ENCODE measurements at places on chromosomes 6 and 20.

DNA sequence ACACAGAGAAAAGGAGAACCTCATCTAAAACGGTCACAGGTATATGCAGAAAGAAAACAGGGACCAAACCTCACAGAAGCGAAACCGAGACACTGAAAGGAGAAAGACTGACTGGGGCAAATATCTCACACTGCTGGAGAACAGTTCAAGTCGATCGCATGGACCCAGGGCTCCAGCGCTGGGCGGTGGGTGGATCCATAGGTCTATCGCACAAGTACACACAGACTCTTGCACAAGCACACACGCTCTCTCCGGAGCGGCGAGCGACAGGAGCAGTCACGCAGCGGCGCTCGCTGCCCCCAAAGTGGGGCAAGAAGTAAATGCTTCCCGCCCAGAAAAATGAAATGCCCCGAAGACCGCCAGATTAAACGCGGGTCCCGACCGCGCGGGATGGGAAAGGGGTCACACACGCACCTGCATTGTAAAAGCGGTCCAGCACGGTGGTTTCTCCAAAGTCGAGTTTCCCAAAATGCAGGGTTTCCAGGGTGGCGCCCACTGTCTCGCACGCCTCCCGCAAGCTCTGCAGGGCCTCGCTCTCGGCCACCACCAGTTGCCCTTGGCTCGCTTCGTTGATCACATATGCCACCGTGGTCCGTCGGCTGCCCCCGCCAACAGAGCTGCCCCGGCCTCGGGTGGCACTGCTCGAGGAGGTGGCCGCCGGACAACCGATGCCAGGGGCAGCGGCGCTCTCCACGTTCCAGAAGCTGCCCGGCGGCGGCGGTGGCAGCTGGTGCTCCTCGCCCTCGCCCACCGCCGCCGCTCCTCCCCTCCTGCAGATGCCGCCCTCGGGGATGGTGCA, 782 bp downstream of the MAP3K5 start:
- peak; percentile 86 for DNase-seq

GRCh38 chr20:7773511-7773910, 166.7 kb downstream of the HAO1 start:
- no peak for DNase-seq

- no peak for DNase-seq
These were observed 8.8 kb upstream of the TAF8 start for GRCh38 chr6:42041481-42042053.

- peak; percentile 20 for DNase-seq
These were observed 135.1 kb downstream of the TBXT start for GRCh38 chr6:166032366-166033200.

DNA sequence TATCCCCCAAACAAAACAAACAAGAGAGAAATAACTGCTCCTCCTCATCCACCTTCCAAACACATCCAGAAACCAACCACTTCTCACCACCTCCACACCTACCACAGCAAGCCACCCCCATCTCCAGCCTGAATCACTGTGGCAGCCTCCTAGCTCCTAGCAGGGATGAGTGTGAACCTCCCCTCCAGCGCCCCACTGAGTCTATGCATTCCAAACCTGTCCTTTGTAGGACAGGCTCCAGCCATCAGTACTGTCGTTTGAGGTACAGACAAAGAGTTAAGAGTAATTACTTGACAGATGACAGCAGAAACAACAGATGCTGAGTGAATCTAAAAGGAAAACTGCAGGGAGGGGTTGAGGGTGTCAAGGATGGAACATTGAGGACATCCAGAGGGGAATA, 2.4 kb downstream of the METTL24 start:
- DNase-seq: no peak

DNA sequence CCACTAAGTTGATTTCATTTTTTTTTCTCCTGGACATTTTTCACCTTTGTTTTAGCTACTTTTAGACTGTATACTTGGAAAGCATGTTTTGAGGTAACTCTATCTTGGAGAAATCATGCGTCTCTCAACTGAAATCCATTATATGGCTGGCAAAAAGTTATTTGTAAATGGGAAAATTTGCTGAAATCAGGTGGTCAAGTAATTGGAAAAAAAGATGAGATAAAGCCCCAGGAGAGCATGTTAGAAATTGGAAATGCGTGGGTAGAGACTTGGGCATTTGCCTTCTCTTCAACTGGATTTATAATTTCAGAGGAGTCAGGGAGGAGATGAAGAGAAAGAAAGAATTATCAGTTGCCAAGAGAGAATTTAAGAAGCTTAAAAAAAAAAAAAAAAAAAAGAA, 217.1 kb upstream of the MAP3K7 start:
- DNase-seq: no peak

DNA sequence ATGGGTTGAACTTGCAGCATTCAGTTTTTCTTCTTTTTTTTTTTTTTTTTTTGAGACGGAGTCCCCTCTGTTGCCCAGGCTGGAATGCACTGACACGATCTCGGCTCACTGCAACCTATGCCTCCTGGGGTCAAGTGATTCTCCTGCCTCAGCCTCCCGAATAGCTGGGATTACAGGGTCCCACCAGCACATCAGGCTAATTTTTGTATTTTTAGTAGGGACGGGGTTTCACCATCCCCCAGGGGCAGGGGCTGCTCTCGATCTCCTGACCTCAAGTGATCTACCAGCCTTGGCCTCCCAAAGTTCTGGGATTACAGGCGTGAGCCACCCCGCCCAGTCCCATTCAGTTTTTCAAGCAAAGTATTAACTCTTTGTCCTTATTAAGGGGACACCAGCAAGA, 117.6 kb upstream of the PRSS16 start:
- DNase-seq: peak; percentile 47

GRCh38 chr20:26169506-26169905, 472.9 kb upstream of the ZNF337 start:
- no peak for DNase-seq

All from NAMALWA (cell line).